ENCODE measurements at places on chromosomes 7 and 10.
A peak's percentile ranks its signal among the peaks of the same experiment; 100 is the strongest.

DNA sequence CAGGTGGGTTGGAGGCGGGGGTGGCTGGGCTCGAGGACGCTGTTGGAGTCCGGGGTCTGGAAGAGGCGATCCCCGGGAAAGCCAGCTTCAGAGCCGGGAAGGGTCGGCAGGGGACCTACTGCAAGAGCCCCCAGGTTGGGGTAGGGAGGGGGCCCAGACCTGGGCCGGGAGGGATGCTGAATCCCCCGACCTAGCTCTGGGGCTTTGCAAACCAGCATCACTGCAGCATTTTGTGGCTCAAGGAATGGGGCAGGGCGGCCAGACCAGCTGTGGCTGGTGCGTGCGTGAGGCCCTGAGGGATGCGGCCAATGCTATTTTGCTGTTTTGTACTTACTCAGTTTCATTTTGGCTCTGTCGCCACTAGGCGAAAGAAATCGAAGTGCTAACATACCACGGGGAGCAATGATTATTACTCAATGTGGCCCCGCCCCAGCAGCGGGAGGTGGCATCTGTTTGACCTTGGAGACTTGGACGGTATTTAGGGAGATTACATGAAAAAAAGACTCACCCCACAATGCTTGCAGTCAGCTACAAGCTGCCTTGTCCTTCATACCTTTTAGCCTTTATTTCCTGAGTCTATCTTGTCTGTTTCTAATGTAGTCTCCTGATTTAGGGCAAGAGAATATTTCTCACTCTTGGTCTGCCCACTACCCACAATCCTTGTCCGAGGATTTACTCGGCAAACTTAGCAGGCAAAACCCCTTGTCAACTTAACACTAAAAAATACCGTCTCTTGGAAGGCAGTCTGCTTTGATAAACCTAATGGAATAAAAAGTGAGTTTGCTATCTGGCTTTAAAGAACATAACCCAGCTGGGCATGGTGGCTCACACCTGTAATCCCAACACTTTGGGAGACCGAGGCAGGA is 16.2 kb downstream of the HSPB1 start:
- DNase-seq, result no peak

DNA sequence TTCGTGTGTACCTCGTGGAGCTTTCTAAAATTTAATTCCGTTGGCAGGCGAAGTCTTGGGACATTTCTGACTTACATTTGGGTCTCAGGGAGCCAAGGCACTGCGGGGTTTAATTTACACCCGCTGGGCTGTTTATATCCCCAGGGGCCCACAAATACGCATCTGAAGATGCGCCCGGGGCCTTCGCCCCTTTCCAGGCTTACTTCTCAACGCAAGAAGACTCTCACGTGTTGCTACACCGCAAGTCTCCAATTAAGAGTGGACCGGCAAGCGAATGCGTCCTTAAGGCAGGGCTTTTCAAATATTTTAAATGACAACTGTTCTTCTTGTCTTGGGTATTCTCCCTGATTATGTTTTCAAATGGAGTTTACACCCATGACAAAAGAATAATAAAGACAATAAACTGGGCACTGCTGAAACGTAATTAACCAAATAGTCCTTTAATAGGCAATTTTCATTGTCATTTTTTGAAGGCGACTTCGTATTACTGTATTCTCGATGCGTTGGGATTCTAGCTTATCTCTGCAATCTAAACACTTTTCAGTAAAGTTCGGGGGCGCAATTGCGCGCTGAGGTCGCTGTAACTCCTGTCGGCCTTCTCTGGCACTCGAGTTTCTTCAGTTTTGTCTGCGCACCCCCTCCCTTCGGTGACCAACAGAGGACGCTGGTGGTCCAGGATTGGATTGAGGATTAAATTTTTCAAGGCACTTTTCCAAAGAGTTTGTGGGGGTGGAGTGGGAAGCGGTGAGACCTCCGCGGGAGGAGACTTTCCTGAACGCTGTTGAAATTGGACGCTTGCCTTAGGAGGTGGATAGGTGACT is 837 bp upstream of the IGFBP3 start:
- no peak for DNase-seq

DNA sequence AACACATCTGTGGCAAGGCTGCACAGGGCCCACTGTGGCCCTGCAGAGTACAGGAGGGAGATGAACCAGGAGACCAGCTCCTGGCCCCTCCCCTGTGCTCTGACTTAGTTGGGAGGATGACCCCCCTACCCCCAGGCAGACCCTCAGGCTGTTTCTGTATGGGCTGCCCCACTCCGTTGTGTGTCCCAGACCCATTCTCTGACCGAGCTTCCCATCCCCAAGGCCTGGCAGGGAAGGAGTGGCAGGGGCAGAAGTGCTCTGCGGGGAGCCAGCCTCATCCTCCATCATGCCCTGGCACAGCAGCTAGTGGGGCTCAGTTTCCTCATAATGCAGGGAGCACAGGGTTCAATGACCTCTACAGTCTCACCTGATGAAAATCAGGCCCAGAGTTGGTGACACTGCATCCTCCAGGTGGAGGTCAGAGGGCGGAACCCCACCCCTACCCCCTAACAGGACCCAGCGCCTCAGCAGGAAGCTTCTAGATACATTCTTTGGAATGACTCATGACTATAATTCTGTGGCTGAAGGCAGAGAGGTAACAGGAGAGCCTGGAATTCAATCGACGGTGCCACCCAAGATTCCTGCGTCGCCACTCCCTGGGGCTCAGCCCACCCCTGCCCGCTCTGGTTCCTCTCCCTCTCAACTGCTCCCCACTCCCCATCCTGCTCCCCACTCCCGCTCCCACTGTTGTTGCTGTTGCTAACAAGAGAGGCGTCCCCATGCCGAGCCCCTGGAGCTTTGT is 18.2 kb downstream of the PODXL start:
- DNase-seq, result no peak

GRCh38 chr7:64098-64915 is 128.1 kb upstream of the FAM20C start:
- DNase-seq, result peak; percentile 39

DNA sequence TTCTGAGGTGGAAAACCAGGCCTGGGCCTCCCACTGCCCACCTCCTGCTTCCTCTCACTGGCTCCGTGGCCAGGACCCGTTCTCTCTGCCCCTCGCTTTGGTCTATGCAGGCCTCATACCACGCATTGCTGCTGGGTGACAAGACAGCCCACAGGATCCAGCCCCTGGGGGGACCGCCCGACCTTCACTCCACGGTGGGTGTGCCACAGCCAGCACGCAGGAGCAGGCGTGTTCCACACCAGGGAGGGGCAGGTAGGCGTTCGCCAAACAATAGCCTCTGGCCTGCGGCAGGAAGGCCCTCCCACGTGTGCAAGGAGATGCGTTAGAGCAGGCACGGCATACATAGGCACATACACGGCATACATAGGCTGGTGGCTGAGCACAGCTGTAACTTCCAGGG is 233.4 kb downstream of the WDR37 start:
- DNase-seq, result no peak

DNA sequence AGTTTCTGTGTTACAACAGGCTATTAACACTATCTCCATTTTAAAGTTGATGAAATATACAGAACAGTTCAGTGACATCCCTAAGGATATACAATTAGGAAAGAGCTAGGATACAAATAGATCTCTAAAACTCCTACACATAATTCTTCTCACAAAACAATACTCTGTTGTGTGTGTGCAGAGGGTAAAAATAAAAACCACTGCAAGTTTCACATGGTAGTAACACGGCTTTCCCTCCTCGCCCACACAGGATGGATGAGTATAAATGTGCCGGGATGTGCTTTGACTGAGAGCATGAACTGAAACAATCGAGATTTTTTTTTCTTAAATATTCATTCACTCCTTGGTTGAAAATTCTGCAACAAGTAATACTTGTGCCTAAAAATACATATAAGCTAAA is 131.5 kb upstream of the C1QL3 start:
- no peak for DNase-seq

DNA sequence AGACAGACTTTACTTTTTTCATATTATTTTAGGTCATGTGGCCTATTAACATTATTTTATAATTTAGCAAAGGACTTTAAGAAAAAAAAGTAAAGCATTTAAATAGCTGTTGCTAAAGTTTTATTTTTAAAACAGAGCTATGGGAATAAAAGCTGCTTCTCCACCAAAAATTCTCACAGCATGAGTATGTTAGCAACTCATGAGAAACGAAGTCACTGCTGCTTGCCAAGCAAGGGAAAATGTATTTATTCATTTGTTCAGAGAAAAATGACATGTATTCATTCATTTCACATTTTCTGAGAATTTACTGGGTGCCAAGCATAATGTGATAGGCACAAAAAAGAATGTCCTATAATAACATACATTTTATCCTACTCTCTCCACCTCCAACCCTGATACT is 5.1 kb downstream of the LRRC72 start:
- DNase-seq, result no peak

GRCh38 chr10:70693619-70694335 is 21.5 kb downstream of the ADAMTS14 start:
- no peak for DNase-seq

DNA sequence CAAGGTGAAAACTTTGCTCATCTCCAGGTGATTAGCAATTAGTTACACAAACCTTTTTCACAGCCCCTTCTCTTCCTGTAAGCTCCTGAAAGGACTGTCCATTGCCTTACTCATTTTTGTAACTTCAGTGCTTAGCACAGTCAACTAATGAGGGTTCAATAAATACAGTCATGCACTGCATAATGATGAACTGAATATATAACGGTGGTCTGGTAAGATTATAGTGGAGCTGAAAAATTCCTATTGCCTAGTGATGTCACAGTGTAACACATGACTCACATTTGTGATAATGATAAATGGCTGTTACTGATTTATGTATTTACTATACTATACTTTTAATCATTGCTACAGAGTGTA is 12.9 kb upstream of the FAM133B start:
- no peak for DNase-seq

DNA sequence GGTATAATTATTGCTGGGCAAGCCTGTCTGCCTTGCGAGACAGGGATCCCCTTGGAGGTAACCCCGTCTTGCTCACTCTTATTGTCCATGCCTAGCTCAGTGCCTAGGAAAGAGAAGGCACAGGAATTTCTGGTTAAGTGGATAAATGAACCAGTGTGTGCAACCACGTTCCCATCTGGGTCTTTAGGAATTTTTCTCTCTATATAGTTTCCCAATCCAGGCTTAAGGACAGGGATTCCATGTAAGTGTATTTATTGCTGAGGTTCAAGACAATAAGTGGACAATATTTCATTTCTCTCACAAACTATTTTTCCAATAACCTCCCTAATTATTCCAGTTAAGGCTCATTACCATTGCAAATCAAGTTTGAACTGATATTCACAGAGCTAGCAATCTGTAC is 8.9 kb upstream of the ADAM12 start:
- DNase-seq, result no peak

DNA sequence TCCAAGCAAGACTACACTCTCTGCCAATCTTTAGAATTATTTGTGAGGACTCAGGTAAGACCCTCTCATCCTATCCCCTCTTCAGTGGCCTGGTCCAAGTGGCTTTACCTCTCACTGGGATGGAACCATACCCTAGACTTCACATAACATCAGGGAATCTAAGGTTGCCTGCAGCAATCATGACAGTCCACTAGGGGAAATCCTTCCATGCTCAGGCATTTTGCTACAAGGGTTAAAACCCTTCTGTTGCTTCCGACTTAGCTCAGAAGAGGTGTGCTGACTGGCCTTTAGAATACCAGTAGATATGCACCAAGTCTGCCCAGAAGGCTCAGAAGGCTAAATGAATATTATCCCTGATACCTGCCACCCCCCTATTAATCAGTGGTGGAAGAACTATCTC is 24.9 kb upstream of the NPS start:
- no peak for DNase-seq

DNA sequence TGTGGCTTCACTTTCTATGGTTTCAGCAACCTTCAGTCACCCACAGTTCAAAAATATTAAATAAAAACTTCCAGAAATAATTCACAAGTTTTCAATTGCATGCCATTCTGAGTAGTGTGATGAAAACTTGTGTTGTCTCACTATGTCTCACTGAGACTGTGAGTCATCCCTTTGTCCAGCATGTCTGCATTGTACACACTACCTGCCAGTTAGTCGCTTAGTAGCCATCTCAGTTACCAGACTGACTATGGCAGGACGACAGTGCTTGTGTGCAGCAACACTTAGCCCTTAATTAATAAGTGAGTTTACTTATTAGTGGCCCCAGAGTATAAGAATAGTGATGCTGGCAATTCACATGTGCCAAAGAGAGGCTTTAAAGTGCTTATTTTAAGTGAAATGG is 22.5 kb downstream of the CCDC186 start:
- DNase-seq, result no peak

GRCh38 chr7:121563177-121563576 is 167.1 kb upstream of the FAM3C start:
- DNase-seq, result no peak

DNA sequence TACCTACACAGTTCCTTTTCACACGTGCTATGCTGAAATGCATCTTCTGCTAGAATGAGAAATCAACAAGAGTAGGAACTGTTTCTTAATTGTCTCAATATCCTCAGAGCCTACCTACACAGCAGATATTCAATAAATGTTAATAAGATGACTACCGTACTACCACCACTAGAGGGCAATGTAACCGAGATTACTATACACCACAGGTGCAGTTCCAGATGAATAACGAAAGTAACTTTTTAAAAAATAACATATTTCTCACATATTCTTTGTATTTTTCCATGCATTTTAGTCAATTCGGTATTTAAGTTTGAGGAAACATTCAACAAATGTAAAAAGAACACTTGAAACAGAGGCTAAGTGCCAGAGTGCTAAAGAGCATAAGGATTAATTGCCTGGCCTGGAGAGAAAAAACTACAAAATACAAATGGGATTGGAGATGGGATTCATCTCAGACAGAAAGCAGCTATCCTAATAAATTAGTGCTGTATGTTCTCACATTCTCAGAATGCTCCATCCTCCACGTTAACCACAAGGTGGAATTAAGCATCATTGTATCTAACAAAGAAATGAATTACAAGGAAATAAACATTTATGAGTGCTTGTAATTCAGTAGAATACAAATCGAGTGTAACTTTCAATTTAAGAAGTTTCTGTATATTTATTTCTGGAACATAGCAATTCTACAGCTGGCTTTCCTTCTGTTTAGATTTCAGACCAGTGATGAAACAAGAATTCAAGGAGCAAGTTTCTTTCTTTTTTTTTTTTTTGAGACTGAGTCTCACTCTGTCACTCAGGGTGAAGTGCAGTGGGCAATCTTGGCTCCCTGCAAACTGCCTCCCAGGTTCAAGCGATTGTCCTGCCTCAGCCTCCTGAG is 20.3 kb upstream of the HECTD2 start:
- no peak for DNase-seq
